ENCODE measurements at places on chromosomes 2 and 18.

DNA sequence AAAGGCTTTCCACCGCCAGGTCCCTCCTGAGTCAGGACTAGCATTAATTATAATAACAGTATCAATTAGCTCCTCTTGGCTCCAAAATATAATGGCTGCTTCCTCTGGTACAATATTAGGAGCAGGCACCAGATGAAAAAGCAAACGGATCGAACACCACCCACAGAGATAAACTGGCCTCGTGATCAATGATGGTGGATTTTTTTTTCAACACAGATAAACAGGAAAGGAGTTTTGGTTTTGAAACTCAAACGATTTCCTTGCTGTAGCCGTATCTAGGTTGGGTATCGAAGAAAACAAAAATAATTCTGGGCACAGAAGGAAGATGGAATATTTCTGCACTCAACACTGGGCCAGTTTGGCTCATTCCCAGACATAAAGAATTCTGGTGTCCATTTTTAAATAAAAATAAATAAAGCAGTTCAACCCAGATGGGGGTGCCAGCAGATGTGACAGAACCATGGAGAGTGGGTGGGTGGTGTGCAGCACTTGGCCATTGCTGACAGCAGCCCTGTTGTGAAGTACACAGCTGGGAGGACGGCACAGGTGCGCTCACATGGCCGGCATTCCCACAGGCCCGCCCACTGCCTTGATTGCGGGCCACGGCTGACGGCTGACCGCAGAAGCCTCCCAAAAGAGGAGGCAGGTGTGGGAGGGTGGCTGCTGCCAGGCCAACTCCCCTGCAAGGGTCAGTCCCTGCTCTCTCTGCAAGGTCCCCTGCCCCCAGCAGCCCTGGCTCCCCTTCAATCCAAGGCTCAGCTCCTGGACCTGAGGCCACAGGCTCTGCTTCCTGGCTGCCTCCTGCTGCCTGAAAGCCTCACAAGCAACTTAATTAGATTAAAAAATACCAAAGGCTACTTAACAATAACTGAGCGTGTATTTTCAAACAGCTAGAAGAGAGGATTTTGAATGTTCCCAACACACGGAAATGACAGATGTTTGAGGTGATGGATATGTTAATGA, 351.9 kb upstream of the ID2 start:
- DNase-seq: no peak

DNA sequence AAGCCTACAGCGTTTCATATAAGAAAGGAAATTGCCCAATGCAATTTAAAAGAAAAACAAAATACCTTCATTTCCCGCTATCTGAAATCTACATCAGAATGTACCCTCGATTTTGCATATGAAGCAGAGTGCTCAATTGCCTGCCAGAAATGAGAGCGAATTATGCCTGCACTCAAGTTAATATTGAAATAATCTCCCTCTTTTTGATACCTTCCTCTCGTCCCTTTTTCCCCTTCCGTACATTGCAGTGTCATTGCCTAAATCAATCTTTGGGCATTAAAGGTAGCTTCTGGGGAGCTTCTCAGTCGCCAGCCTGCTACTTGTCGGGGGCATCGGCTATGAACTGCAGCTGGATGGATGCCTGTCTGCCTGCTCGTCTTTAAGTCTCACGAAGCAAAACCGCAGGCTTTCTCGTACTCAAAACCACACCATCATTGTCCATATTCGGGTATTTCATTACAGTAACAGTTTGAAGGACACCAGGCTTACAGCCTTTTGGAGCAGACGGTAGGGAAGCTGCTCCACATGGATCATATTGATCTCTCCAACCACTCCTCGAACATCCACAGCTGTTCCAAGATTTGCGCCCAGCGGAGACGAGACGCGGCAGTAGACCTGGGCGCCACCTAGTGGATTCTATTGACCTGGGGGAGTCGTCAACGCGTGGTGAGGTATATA, 64.0 kb upstream of the HNRNPA3 start:
- peak; percentile 57 for DNase-seq

- DNase-seq: no peak
Measured at GRCh38 chr2:48738806-48739205, 16.7 kb downstream of the LHCGR start.

DNA sequence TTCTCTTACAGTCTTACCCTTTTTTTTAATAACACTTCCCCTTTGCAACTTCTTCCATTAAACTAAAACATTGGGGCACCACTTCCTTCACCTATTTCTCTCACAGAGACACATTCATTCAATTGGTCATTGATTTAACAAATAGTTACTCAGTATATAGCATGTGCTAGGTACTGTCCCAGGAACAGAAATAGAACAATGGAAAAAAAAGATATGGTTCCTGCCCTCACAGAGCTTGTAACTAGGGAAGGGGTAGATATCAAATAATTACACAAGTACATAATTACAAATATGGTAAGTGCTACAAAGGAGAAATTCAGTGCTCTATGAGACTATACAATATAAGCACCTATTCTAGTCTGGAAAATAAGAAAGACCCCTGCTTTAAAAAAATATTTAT, 165.5 kb upstream of the RBBP8 start:
- DNase-seq: no peak

DNA sequence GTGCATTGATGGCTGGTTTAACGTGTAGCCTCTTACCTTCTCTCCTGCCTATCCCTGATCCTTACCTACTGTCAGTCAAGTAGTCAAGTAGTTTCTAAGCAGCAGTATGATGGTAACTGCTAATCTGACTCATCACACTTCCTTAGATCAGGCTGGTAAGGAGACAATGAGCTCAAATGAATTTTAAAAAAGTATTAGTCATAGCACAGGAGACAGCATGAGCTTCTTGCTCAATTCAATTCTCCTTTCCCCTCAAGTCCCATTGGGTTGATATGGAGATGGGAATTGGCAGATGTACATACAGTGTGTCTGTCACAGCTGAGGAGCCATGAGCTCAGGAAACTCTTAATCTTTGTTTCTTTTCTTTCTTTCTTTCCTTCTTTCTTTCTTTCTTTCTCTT, 799.7 kb downstream of the LRP1B start:
- DNase-seq: no peak

DNA sequence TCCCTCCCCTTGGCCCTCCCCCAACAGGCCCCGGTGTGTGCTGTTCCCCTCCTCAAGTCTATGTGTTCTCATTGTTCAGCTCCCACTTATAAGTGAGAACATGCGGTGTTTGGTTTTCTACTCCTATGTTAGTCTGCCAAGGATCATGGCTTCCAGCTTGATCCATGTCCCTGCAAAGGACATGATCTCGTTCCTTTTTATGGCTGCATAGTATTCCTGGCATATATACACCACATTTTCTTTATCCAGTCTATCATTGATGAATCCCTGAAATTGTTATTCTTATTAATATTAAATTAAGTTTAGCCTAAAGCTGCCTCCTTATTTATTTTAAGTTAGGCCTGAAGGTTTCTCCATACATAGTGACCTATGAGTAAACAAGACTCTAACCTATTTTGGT, 18.8 kb upstream of the RAB31 start:
- no peak for DNase-seq

- DNase-seq: no peak
Measured at GRCh38 chr2:88091943-88092342, 24.3 kb downstream of the SMYD1 start.

DNA sequence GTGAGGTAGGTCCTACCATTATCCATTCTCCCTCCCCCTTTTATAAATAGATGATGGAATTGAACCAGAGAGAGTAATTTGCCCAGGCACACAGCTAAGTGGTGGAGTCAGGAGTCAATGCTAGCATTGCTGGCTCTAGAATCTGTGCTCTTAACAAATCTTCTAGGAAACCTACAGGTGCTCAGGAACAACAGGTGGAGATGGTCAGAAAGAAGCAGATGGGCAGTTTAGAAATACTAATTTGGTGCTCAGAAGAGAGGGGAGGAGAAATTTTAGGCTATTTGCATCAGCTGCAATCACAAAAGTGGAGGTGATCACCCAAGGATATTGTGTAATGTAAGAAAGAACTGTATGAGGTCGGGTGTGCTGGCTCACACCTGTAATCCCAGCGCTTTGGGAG, 219.4 kb upstream of the SMAD7 start:
- DNase-seq: no peak

GRCh38 chr2:196259507-196260481, 88.4 kb upstream of the STK17B start:
- DNase-seq: no peak

GRCh38 chr2:4903656-4904348, 788.4 kb upstream of the SOX11 start:
- no peak for DNase-seq

- no peak for DNase-seq
Measured at GRCh38 chr2:239470151-239470900, 69.5 kb upstream of the HDAC4 start.

GRCh38 chr2:95274291-95275150, at the start of gene PROM2:
Gene PROM2 (plus strand): TSS chr2:95274449. CDS start chr2:95274586, 137 bp downstream.
- no peak for DNase-seq

DNA sequence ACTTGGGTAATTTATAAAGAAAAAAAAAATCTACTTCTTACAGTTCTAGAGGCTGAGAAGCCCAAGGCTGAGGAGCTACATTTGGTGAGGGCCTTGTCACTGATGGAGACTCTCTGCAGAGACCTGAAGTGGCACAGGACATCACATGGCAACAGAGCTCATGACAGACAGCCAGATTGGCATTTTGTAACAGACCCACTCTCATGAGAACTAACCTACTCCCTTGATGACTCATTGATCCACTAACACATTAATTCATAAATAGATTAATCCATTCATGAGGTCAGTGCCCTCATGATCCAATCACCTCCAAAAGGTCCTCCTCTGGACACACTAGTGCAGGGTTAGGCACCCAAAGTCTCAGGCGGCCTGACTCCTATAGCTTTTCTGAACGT, 318.4 kb downstream of the GULP1 start:
- DNase-seq: no peak

GRCh38 chr2:127439343-127439742, 21.1 kb downstream of the PROC start:
- no peak for DNase-seq

DNA sequence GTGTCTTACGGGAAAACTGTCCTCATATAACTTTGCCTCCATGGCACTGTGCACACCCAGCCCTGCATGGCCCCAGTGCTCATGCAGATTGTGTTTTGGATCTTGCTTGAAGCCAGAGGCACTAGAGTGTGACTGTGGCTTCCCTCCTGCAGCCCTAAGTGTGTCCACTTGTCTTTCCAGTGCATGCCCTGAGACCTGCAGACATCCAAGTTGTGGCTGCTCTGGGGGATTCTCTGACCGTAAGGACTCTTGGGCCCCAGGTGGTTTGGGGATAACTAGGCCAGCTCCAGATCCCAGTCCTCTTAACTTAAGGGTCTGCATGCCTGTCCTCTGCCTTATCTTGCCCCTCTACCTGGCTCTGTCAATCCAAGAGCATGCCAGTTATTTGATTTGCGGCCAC, 96.6 kb downstream of the PLB1 start:
- no peak for DNase-seq

- DNase-seq: no peak
Measured at GRCh38 chr2:134555411-134555810, 163.4 kb downstream of the TMEM163 start.

- no peak for DNase-seq
Measured at GRCh38 chr2:216839688-216840087, 20.2 kb downstream of the TNP1 start.

DNA sequence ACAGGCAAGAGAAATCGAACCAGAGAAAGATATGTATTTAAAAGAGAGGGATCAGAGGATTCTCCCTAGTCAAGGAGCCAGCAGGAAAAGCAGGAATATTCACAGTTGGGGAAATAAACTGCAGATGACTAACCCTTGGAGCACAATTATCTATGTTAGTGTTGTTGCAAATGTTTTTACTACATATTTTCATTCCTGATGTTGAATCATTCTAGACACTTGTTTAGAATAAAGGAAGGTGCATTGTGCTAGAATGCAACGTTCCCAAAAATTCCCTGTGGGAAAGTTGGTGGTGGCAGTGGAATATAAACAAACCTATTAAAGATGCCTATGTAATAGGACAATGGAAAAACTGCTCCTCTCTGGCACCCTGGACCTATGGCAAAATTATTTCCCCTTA, 63.3 kb downstream of the DTNA start:
- no peak for DNase-seq

DNA sequence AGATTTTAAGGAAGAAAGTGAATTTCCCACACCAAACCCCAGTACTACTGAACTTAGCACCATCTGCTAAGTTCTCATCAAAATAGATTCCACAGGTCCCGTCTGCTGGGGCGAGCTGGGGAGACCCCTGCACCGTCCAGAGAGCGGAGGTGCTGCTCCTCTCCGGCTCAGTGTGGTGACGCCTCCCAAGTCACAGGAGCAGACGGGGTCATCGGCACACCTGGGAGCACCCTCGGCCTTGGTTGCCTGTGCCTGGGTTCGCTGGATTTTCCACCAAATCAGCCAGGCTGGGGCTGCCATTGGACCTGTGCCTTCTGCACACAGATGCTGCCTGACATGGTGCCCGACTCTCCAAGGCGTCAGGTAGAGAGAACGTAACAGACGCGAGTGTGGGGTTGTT, 141.3 kb downstream of the PXDN start:
- no peak for DNase-seq

DNA sequence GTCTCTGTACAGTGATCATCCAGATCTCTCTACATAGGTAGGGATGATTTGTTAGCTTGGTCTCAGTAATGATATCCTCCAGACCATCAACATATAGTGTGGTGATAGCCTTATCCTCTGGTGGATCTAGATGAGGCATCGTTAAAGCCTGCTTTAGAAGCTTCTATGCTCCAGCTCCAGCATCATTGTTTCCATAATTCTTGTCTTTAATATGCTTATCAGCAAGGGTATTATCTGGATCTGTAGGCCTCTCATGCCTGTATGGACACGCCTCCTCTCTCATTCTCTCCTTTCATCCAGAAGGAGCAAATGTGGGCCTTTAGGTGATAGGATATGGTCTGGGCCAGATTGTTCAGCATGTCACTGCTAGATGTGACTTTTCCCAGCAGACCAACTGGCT, 234.5 kb upstream of the CHST9 start:
- DNase-seq: no peak

GRCh38 chr2:81136296-81136695, 831.7 kb upstream of the LRRTM1 start:
- no peak for DNase-seq

- DNase-seq: no peak
Measured at GRCh38 chr2:129906139-129906860, 73.2 kb upstream of the RAB6C start.

DNA sequence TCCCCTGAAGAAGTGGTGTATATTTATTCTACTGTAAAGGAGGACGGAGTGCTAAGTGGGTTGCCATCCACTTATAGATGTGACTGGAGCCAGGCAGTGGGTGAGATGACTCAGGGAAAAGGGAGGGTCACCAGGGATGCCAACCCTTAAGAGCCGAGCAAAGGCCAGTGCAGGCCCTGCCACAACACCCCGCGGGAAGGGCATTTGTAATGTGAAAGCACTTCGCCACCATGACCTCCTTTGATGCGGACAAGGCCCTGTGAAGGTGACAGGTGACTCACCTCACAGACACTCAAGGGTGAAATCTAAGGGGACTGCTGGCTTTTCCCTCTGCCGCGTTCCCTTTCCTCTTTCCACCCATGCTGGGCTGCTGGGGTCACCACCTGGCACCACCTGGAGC, 50.2 kb upstream of the MRPL33 start:
- no peak for DNase-seq

DNA sequence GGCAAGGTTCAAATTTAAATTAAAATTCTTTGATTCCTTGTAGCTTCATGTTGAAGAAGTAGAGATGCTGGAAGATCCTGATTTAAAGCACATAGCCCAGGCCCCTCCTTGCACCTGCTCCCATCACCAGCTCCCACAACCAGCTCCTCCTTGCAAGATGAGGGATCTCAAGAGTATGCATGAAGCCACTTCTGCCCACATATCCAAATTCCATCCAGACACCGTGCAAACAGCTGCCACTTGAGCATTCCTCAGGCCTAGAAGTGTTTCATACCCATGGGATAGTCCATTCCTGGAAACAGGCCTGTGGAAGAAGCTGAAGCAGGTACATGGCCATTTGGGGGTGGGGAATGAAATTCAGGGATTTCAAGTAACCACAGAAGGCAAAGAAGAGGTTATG, 32.4 kb upstream of the ITPRID2 start:
- DNase-seq: no peak
